ENCODE measurements at places on chromosomes 6 and 20.

- DNase-seq = no peak
These were observed 5.8 kb downstream of the C6orf120 start for GRCh38 chr6:169707772-169708171.

DNA sequence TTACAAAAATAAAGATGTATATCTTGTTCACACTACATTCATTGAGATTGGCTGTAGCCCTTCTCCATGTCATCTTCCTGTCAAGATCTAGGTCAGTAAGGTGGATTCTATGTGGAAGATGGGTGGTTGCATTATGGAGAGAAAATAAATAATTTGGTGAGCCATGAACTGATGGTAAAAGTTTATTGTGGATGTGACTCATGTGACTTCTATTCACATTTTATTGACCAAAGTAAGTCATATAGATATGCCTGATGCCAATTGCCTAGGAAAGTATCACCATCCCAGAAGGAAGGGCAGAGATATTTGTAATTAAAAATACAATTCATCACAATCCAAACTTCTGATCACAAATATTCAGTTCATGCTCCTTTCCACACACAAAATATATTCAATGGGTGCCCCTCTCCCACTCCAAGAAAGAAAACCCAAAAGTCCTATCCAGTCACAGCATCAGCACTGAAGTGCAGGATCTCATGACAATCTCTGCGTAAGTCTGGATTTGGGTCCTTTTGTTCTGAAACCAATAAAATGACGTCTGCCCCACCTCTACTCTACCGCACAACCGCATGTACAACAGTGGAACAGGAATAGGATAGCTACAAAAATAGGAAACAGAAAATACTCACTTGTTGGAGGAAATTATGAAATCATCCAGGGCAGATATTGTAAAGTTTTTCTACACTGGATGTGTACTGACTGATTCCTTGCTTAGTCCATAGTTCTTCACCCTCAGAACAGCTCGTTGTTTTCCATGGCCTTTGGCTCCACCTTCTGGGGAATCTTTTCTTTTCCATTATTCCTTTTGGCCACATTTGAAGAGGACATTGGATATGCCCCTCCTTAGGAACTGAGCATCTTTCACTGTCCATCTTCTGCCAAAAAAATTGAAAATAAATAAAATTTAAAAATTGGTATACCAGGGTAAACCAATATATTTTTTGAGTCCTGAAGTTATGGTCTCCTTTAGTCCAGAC lies 16.1 kb upstream of the SLC17A3 start:
- peak; percentile 15 for DNase-seq

DNA sequence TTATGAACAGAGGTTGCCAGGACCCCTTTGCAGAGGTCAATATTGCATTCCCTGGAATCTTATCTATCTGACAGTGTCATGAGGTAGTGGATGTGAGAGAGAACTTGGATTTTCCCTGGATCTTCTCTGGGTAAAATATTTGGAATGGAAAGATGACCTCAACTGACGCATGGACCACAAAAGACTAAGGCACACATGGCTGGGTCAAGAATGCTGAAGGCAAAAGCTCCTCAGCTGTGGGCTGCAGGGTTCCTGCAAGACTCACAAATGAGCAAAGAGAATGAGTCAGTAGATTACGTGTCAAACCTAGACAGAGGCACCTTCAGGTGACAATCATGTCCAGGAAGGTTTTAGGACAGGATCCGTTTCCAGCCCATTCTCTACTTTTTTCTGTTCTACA lies 484.0 kb downstream of the C6orf118 start:
- no peak for DNase-seq

GRCh38 chr6:138310294-138310693 lies 67.4 kb upstream of the SMIM28 start:
- no peak for DNase-seq

DNA sequence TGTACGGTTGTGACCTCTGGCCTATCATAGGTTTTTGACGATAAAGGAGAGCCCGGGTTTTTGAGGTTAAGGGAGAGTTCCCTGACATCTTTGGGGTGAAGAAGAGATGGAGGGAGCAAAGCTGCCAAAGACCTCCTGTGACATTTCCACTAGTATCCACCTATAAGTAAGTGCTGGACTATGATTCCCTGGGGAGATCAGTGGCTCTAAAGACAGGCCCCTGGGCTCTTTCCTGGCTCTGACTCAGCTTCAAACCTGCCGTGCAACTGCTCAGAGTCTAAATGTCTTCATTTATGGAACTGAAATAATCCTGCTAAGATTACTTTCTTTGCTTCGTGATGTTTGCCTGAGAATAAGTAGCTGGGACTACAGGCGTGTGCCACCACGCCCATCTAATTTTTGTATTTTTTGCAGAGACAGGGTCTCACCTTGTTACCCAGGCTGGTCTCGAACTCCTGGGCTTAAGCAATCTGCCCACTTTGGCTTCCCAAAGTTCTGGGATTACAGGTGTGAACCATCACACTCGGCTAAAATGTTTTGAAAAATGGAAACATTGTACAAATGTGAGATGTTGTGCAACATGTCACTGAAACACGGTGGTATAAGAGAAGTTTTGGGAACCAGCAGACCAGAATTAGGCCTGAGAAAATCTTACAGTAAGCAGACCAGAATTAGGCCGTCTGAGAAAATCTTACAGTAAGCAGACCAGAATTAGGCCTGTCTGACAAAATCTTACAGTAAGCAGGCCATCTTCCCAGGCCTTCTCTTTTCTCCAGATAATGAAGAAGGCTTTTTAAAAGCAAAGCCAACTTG lies 1.1 kb upstream of the PAQR8 start:
- no peak for DNase-seq

GRCh38 chr6:68238097-68238601 lies 396.9 kb upstream of the ADGRB3 start:
- DNase-seq = no peak

DNA sequence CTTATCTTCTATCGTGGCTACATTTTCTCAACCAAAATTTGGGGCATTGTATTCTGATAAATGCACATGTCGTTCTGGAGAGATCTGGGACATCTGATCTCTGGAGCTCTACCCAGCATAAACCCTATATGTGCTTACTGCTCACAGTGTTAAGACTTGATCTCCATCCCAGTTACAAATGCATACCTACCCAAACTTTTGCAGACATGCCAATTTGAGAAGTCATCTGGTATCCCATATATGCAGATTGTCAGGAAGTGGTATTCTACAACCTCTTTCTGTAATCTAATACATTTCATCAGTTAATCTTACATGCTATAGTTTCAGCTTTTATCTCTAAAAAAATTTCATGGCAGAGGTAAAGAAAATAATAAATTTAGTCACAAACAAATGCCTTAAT lies 11.2 kb downstream of the BAG2 start:
- no peak for DNase-seq

GRCh38 chr20:24768201-24768636 lies 180.8 kb upstream of the CST7 start:
- DNase-seq = no peak

DNA sequence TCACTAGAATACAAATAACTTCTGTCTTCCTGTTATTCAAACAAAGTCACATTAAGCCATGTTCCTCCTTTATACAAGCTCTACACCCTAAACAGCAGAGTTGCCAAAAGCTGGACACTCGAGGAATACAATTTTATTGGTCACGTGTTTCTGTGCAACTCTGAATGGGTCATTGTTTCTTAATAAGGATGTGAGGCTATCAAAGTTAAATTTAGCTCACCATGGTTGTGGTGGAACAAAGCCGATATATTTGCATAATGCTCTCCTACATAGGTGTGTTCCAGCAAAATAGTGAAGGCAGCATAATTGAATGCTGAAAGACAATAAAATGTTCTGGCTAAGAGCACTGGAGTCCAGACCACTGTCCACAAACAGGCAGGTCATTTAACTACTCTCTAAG lies 36.9 kb upstream of the CD2AP start:
- no peak for DNase-seq

DNA sequence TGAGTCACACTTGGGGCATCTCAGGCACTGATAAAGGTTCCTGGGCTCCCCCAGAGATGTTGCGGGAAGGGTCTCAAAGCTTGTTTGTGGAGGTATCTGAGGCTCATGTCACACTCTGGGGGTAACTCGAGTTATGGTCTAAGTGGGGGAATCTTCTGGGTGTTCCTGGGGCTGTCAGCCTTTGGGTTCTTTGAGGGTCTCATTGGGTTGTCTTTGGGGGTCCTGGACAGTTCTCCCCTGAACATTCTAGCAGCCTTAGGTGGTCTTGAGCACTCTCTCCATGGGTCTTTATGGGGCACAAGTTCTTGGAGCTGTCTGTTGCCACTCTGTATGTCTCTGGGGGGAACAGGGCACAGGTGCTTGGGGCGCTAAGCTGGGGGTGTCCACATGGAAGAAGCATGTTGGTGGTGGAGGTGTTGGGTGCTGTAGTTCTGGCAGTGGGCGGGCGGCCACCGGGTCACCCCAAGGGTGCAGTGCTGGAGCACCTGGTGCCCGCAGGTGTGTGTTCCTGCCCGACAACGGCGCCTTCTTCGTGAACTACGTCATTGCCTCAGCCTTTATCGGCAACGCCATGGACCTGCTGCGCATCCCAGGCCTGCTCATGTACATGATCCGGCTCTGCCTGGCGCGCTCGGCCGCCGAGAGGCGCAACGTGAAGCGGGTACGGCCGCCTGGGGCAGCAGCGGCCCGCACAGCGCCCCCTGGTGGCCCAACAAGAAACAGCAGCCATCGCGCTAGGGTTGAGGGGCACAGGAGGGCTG lies 7.1 kb upstream of the CAPN11 start:
- peak; percentile 70 for DNase-seq

GRCh38 chr6:56370561-56371211 lies 123.3 kb upstream of the COL21A1 start:
- no peak for DNase-seq

GRCh38 chr20:953742-954141 lies 37.6 kb upstream of the ANGPT4 start:
- DNase-seq = no peak

GRCh38 chr20:8073024-8073832 lies 53.7 kb upstream of the TMX4 start:
- DNase-seq = peak; percentile 41

- no peak for DNase-seq
These were observed 107.0 kb upstream of the SMLR1 start for GRCh38 chr6:130720076-130720715.

- no peak for DNase-seq
These were observed 52.2 kb downstream of the GFRAL start for GRCh38 chr6:55379471-55379870.

DNA sequence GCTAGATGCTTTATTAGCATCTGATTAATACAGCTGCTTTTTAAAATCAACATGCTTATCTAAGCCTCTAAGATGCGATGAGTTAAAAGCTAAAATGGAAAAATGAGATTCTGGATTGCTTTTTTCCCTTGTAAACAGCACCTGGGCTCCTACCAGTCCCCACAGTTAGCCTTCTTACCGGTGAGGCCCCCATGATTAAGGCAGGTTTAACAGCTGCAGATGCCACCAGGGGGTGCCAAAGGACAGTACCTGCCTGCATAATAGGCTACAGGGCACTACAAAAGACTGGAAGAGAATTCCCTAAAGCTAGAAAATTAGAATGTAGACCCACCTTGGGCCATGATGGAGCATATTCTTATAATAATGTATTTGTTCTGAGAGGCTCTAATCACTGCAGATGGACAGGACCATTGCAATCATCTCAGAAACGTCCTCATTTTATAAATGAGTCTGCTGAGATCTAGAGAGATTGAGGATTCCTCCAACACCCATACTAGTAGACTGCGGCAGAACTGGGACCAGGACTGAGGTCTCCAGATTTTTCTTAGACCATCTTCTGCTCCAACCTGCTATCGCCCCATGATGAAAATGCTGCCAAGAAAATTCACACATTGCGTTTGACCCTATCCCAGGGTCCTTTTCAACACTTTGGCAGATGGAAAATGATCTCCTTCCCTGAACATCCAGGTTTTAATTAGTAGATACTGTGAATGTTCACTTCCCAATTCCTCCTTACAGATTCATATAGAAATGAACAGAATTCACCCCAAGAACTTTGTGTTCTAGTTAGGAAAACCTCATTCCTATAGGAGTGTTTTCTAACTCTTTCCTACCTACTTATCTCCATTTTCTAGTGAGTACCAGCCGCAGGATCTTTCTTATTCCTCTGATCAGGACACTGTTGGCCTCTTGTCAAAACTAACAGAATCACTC lies 148.8 kb downstream of the RPS12 start:
- peak; percentile 9 for DNase-seq

DNA sequence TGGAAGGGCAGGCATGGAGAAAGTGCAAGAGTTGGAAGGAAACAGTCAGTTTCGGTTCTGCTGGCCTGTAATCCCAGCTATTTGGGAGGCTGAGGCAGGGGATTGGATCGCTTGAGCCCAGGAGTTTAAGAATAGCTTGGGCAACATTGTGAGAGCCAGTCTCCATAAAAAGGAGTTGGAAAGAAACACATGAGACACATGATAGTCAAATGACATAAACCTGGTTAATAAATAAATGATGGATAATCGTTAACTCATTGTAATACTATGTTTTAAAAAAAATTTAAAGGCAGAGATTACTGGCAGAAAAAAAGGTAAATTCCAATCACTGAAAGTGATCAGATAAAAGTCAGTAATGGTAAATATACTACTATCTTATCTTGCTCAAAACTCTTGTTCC lies 37.2 kb upstream of the PHACTR1 start:
- DNase-seq = no peak

DNA sequence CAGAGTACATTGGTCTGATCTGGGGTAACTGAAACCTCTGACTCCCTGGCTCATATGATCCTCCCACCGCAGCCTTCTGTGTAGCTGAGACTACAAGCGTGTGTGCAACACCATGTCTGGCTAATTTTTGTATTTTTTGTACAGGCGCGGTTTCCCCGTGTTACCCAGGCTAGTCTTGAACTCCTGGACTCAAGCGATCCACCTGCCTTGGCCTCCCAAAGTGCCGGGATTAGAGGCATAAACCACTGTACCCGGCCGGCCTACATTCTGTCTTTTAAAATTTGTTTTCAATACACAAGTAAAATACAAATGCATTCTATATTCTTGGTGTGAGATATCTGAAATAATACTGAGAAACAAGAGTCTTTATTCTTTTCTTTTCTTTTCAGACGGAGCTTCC lies 1.7 kb upstream of the CBFA2T2 start:
- DNase-seq = no peak

GRCh38 chr20:5448449-5449118 lies 131.8 kb upstream of the PROKR2 start:
- peak; percentile 9 for DNase-seq

GRCh38 chr20:63191400-63191799 lies 24.5 kb downstream of the YTHDF1 start:
- no peak for DNase-seq

- no peak for DNase-seq
These were observed 89.3 kb downstream of the HTR1B start for GRCh38 chr6:77373955-77374354.

GRCh38 chr6:166862287-166862977 lies 93.9 kb downstream of the RNASET2 start:
- peak; percentile 33 for DNase-seq

- DNase-seq = no peak
These were observed 1.3 kb downstream of the RIPOR3 start for GRCh38 chr20:50689864-50690649.
